Activated CD4-positive, alpha-beta memory T cell treated with anti-CD3 and anti-CD28 coated beads for 36 hours (primary cell): ENCODE measurements at places on chromosomes 3 and 15. TPM values are rescaled to one million over a fixed set of nuclear protein-coding genes. Genes with fewer than 3 reads are reported as not detected.

Gene PDE8A
- total RNA-seq: 20.8 TPM

Gene FBN1
- 0.52 TPM for total RNA-seq

Gene ST6GAL1
- 99.9 TPM for total RNA-seq

Gene COL6A5
- not detected for total RNA-seq

Gene APOD
- 0.59 TPM for total RNA-seq

Gene RASL12
- total RNA-seq: not detected

Gene DUOXA2
- total RNA-seq: not detected

Gene ARPP21
- total RNA-seq: not detected

DNA sequence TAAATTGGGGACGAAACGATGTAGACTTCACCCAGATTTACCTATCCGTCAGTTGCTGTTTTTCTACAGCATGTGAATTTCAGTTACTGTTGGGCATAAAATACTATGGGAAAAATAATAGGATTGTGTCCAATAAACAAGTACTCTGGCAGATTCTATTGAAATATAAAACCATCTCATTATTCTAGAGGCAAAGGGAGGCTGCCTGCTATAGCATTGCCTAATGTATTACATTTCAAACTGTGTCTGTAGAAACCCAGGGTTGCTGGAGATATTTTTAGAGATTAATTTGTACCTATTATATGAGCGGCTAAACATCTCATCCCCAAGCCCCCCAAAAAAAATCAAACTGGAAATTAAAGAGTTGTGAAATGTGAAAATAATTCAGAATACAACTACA lies 159.6 kb upstream of the IL12A start:
- H3K4me3 ChIP-seq: no peak overlapping the region
- H3K27me3 ChIP-seq: no peaks in the 10 kb centered on the region
- no peaks in the 10 kb centered on the region for H3K4me1 ChIP-seq
- DNase-seq: no peak
- no peak overlapping the region for H3K27ac ChIP-seq

DNA sequence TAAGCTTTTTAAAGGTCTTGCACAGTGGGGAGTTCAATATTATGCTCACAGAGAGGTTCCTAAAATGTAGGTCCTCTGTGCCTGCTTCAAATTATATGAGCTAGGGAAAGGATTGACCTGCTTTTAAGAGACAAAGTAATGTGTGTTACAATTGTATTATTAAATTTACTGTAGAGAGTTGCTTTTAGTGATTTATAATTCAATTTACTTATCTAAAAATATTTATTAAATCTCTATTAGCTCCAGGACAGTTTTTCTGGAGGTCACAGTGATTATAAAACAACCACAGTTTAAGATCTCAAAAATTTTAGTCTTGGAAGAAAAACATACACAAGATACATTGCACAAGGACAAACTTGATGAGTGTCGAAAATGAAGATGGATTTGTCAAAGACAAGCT lies 665.7 kb upstream of the ARPP21 start:
- no peak overlapping the region for H3K4me3 ChIP-seq
- H3K27ac ChIP-seq: no peak overlapping the region
- no peaks in the 10 kb centered on the region for H3K36me3 ChIP-seq
- no peaks in the 10 kb centered on the region for H3K27me3 ChIP-seq
- H3K4me1 ChIP-seq: no peaks in the 10 kb centered on the region
- no peak for DNase-seq

- DNase-seq: no peak
- H3K4me1 ChIP-seq: peaks cover 54% of the 10 kb centered on the region
- no peak overlapping the region for H3K27ac ChIP-seq
- no peak overlapping the region for H3K4me3 ChIP-seq
Measured at GRCh38 chr3:56826831-56827722, 25.3 kb upstream of the ARHGEF3 start.

DNA sequence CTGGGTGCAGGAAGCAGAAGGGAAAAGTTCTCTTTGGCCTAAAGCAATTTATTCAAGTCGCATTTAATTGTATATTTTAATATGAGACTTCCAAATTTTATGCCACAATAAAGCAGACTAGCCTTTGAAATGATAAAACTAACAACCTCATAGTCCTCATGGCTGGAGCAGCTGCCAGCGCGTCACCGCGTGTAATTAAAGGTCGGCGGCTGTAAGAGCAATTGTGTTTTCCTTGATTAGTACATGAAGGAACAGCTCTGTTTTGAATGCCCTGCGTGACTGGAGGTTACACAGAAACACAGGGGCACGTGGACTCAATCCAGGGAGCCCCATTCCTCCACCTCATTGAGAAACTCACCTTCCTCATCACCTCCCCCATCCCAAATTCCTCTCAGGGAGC lies 10.1 kb upstream of the LRRC15 start:
- H3K4me1 ChIP-seq: no peaks in the 10 kb centered on the region
- peaks cover 12% of the 10 kb centered on the region for H3K27me3 ChIP-seq
- DNase-seq: no peak
- H3K27ac ChIP-seq: no peak overlapping the region
- no peaks in the 10 kb centered on the region for H3K36me3 ChIP-seq
- H3K4me3 ChIP-seq: no peak overlapping the region

DNA sequence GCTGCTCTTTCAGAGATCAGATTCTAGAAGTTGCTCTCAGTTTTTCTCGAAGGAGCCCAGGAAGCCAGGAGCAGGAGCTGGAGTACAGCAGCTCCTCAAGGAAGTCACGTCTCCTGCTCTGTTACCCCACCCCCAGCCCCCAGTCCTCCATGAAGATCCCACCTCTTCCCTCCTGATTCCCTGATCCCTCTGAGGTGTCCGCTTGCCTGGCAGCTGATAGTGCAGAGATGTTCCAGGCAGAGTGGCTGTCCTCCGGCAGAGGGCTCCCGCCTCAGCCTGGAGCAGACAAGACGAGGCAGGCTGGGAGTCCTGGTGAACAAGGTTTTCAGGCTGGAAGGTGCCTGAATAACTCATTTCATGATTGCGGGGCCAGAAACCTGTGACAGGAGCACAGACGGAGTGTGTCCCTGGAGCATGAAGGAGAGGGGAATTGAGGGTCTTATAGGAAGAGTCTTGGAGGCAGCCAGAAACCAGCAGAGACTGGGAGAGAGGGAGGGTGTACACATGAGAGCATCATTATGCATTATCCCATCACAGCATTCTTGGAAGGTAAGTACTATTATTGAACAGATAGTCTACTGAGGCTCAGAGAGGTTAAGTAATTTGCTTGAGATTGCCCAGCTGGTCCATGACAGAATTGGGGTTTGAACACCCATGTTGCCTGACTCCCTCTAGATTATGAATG lies 1.2 kb downstream of the HRH1 start:
- no peak overlapping the region for H3K4me3 ChIP-seq
- H3K27me3 ChIP-seq: peaks cover 53% of the 10 kb centered on the region
- H3K4me1 ChIP-seq: peaks cover 9% of the 10 kb centered on the region
- peak; percentile 41 for DNase-seq
- H3K27ac ChIP-seq: no peak overlapping the region

- peak overlapping the region; percentile 78 for H3K27ac ChIP-seq
- H3K4me1 ChIP-seq: peaks cover 82% of the 10 kb centered on the region
- no peak for DNase-seq
- peaks cover 29% of the 10 kb centered on the region for H3K36me3 ChIP-seq
Measured at GRCh38 chr3:152323834-152324233, 55.1 kb downstream of the MBNL1 start.

DNA sequence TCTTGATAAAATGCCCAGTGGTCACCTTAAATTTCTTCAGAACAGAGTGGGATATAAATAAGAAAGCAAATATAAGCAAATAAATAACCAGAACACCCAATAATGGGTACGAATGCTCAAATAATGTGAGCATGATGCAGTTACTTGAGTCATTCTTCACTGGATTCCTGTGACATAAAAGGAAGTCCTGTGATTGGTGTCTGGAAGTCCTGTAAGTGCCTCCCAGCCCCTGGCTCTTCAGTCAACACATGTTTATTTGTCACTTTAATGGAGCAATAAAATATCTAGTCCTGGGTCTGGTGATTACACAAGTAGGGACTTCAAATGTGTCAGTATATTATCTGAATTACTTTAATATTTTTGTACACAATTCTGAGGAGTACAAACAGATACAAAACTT lies 30.4 kb downstream of the TMEM212 start:
- no peak for DNase-seq
- H3K27me3 ChIP-seq: peaks cover 11% of the 10 kb centered on the region
- no peaks in the 10 kb centered on the region for H3K36me3 ChIP-seq
- peaks cover 9% of the 10 kb centered on the region for H3K4me1 ChIP-seq
- no peak overlapping the region for H3K27ac ChIP-seq

DNA sequence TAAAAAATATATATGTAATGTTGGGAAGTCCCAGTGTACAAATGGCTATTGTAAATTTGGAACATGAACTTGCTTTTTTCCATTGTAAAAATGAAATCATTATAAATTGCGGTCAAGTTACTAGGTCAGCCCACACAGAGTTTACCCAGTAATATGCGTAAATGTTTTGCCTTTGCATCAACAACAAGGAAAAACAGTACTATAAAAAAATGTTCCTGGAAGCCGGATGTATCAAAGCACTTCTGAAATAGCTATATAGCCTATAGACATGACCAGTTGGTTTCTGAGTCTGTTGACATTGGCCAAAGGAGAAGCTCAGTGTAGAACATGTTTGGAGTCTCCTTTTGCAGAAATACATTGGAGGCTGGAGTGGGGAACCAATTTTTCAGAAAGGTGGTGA lies 23.2 kb downstream of the CTNNB1 start:
- peak overlapping the region; percentile 38 for H3K27ac ChIP-seq

DNA sequence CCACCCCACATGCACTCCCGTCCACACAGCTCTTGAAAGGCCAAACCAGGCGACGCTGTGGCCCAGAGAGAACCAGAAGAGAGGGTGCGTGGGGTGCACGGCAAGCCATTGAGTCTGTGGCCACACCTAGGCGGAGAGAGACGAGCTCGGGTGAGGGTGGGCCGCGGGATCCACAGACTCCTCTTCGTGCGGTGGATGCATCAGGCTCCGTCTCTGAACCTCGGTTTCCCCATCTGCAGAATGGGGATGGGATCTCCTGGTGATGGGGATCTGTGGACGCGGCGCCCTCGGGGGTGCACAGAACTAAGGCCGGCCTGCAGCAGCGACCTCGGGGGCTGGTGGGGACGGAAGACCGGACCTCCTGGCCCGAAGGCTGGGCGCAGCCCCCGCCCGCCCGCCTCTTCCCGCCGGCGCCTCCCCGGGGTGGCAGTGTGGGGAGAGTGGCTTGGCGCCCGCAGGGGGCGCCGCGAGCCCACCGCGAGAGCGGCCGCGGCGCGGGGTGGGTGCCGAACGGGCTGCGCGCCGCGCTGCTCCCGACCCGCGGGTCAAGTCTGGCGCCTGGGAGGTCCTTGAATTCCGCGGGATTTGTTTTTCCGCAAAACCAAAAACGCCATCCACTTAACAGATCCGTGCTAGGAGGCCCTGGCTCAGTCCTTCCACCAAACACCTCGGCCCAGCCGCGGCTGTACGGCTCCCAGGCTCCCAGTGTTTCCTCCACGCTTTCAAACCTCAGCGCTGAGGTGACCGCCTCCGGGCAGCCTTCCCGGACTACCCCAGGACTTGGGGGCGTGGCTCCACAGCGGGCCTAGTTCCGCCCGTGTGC lies 13.2 kb upstream of the ADPGK start:
- H3K4me3 ChIP-seq: peak overlapping the region; percentile 71
- peaks cover 11% of the 10 kb centered on the region for H3K4me1 ChIP-seq
- no peak overlapping the region for H3K27ac ChIP-seq
- DNase-seq: peak; percentile 49
- no peaks in the 10 kb centered on the region for H3K36me3 ChIP-seq

GRCh38 chr3:55903680-55904079 lies 416.6 kb upstream of the WNT5A start:
- no peaks in the 10 kb centered on the region for H3K4me1 ChIP-seq
- no peak overlapping the region for H3K27ac ChIP-seq
- H3K36me3 ChIP-seq: no peaks in the 10 kb centered on the region
- H3K27me3 ChIP-seq: no peaks in the 10 kb centered on the region
- no peak overlapping the region for H3K4me3 ChIP-seq
- no peak for DNase-seq

GRCh38 chr3:54853573-54854404 lies 74.1 kb downstream of the LRTM1 start:
- DNase-seq: peak; percentile 51
- no peaks in the 10 kb centered on the region for H3K4me1 ChIP-seq
- H3K27ac ChIP-seq: no peak overlapping the region
- no peaks in the 10 kb centered on the region for H3K36me3 ChIP-seq
- H3K4me3 ChIP-seq: no peak overlapping the region
- H3K27me3 ChIP-seq: peaks cover 10% of the 10 kb centered on the region

DNA sequence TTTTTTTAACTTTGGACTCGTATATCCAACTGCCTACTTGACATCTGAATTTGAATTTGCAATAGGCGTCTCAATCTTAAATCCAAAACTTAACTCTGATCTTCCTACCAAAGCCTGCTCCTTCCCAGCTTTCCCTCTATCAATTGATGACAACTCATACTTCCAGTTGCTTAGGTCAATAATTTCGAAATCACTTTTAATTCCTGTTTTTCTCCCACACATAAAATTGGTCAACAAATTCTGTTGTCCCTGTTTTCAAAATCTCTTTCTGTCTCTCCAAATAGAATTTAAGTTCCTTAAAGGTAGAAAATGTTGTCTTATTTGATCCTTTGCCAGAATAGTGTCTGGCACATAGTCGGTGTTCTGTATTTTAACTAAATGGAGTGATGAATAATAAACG lies 332.4 kb downstream of the SATB1 start:
- no peak for DNase-seq
- H3K36me3 ChIP-seq: no peaks in the 10 kb centered on the region
- H3K27ac ChIP-seq: no peak overlapping the region
- peaks cover 4% of the 10 kb centered on the region for H3K27me3 ChIP-seq
- peaks cover 2% of the 10 kb centered on the region for H3K4me1 ChIP-seq
- H3K4me3 ChIP-seq: no peak overlapping the region

DNA sequence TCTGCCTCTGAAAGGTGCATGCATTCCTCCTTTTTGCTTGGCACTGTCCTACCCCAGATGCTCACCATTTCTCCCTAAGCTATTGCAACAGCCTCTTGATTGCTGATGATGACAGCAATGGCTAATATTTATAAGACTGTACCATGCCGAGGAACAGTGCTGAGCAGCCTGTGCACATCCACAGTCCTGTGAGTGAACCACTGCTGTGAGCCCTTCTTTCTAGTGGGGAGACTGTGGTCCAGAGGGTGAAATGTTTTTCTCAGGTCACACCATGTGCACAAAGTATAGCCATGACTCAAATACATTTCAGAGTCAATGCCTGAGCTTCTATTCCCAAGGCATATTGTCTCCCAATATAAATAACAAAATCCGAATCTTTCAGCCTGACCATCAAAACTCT lies 231.2 kb upstream of the LRTM1 start:
- H3K4me1 ChIP-seq: no peaks in the 10 kb centered on the region
- DNase-seq: no peak
- no peak overlapping the region for H3K27ac ChIP-seq
- no peaks in the 10 kb centered on the region for H3K36me3 ChIP-seq
- no peaks in the 10 kb centered on the region for H3K27me3 ChIP-seq

DNA sequence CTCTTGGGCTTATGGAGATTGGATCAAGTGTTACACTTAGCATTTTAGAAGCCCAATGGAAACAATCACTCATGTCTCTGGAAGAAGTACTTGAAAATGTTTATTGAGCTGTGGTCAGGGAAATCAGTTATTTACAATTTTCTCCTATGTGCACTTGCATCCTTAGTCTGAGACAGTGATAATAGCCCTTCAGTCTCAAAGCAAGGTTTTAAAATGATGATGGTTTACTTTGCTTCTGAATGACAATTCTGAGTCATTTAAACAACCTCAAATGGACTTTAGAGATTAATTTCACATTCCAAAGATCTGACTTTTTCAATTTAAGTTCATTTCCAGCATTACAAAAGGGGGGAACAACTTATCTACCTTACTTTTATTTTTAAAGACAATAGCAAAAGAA lies 20.1 kb downstream of the TIPARP start:
- peaks cover 46% of the 10 kb centered on the region for H3K36me3 ChIP-seq
- no peak overlapping the region for H3K4me3 ChIP-seq
- no peak for DNase-seq
- no peak overlapping the region for H3K27ac ChIP-seq
- peaks cover 45% of the 10 kb centered on the region for H3K4me1 ChIP-seq
- H3K27me3 ChIP-seq: no peaks in the 10 kb centered on the region
